T-helper 1 cell (primary cell): ENCODE measurements at places on chromosomes 16 and 17.
A peak's percentile ranks its signal among the peaks of the same experiment; 100 is the strongest.

GRCh38 chr17:52828621-52829020, 670.1 kb upstream of the CA10 start:
- no peak for DNase-seq

DNA sequence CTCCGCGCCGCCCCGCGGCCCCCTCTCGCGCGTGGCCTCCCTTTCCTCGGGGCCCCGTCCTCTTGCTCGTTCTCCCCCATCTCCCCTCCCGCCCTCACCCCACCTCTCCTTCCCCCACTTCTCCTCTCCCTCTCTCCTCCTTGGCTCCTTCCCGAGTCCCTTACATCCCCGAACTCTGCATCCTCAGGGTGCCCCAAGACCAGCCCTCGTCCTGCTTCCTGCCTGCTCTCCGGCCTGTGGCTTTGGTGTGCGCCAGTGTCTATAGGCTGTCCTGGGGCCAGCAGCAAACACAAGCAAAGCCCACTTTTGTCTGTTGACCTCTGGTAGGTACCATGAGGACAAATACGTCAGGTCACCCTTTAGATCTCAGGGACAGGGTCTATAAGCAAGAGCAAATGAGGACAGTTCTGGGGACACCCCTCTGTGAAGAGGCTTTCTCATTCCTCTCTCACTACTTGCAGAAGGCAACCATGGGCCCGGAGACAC, 284 bp upstream of the COPZ2 start:
- DNase-seq, result no peak

DNA sequence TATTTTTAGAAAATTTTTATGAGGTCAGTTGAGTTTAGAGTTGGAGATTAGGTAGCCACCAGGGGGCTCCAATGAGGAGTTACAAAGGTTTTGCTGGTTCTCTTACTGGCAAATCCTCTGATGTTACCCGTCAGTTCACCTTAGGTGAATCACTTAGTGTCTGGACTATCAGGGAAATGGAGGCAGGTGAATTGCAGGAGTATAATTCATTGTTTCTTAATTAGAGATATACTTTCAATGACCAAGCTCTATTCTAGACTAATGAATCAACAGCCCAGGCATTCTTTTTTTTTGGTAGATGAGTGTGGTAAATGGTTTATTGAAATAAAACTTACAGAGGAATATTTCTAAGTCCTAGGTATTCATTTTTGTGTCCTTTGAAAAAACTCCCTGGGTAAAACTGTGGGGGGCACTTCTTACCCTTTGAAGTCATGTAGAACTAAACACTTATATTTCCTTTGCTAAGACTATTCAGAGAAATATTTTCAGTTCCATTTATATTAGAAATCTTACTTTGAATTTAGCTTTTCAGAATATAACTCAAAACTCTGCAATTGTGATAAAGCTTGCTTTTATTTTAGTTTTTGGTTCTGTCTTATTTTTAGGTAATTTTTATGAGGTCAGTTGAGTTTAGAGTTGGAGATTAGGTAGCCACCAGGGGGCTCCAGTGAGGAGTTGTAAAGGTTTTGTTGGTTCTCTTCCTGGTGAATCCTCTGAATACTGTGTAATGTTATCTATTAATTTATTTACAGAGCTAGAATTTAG, 17.7 kb downstream of the PSMD11 start:
- peak; percentile 69 for DNase-seq

- no peak for DNase-seq
Measured at GRCh38 chr16:85188822-85189672, 76.8 kb upstream of the CIBAR2 start.

GRCh38 chr17:39679521-39680192, 8.2 kb downstream of the PGAP3 start:
- DNase-seq, result no peak

- DNase-seq, result no peak
Measured at GRCh38 chr17:50953831-50954601, 87.9 kb upstream of the TOB1 start.

GRCh38 chr17:47837401-47838039, 3.6 kb downstream of the SCRN2 start:
- DNase-seq, result no peak

DNA sequence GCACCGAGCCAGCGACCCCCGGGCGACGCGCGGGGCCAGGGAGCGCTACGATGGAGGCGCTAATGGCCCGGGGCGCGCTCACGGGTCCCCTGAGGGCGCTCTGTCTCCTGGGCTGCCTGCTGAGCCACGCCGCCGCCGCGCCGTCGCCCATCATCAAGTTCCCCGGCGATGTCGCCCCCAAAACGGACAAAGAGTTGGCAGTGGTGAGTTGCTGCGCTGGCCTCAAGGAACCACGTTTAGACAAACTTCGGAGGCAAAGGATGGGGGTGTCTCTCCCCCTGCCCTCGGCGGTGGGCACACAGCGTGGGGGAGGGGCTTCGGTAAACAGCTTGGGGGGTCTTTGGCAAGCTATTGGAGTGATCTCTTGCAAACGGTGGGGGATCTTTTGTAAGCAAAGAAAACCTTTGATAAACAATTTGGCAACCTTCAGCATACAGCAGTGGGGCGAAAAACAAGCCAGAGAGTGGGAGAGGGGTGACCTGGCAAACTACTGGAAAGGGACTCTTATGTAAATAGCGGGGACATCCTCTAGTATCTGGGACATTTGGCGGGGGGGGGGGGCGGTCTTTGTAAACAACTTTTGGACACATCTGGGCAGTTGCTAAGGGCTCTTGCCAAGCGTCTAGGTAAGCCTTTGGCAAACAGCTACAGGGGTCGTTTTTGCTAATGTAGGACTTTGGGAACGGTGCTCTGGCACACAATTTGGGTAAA, 587 bp downstream of the MMP2 start:
- DNase-seq, result no peak

DNA sequence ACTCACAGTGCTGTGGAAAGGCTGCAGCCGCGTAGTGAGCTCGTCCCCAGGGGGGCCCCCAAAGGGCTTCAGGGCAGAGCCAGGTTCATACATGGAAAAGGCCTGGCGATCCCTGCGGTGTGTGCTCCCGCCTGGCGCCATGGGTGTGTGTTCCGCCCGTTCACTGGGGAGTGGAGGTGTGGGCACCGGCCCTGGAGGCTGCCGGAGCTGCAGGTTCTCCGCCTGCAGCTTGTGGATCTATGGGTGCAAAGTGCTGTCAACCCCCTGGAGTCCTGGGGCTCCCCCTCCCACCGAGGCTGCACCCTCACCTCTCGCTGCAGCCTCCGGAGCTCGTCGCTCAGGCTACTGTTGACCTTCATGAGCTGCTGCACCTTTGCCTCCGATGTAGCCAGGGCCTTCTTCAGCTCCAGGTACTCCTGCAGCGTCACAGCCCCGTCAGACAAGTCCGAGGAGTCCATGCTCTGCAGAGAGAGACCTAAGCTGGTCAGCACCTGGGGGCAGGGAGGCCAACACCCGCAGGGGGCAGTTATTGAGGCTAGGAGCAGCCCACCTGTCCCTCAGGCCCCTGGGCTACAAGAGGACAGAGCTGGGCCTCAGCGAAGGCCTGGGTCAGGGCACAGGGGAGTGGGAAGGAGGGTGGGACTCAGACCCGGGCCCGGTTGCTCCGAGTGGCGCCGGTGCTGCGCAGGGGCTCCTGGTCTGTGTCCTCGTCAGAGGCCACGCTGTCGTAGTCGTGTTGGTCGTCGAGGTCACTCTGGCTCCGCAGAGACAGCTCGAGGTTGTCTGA, 7.9 kb downstream of the TP53I13 start:
- DNase-seq, result no peak

GRCh38 chr16:10752843-10753523, 9.3 kb downstream of the NUBP1 start:
- DNase-seq, result no peak

DNA sequence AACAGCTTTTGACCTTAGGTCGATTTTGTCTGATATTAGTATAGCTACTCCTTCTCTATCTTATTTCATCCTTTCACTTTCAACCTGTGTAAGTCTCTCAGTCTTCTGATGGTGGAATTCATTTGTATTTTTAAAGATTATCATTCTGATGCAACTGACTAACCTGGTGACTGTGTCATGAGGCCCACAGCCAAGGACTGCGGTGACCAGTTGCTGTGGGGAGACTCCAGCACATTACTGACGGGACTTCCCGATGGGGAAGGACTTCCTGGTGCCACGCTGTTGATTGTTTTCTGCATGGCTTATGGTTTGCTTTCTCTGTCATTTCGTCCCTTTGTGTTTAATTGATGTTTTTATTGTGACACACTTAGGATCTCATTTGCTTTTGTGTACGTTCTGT, 34.2 kb downstream of the RMI2 start:
- DNase-seq, result no peak

DNA sequence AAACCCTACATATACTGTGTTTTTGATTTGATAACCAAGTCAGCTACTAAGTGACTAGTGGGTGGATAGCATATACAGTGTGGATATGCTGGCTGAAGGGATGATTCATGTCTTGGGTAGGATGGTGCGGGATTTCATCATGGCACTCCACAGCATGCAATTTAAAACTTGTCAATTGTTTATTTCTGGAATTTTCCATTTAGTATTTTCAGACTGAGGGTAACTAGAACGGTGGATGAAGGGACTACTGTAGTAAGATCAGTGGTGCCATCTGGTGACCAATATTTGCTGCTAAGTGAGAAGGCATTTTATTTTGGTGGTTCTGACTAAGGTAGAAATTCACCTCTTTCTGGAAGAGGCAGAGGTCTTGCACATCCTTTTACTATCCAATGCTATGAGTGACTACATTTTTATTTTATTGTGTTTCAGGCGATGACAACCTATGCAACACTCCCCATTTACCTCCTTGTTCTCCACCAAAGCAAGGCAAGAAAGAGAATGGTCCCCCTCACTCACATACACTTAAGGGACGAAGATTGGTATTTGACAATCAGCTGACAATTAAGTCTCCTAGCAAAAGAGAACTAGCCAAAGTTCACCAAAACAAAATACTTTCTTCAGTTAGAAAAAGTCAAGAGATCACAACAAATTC, 3.1 kb downstream of the CDC6 start:
- no peak for DNase-seq

GRCh38 chr16:13109171-13109570, 207.8 kb downstream of the SHISA9 start:
- no peak for DNase-seq

GRCh38 chr17:1908699-1909309, 79.0 kb downstream of the RPA1 start:
- no peak for DNase-seq

DNA sequence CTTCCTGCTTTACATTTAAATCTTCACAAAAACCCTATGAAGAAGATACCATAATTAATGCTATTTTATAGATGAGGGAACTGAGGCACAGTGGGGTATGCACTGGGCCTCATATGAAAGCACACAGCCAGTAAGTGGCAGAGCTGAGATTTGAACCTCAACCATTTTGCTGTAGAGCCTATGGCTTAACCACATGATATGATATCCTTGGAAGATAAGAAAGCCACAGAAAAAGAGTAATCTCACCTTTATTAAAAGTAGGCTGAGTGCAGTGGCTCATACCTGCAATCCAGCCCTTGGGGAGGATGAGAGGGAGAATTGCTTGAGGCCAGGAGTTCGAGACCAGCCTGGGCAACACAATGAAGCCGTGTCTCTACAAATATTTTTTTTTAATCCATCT, 15.0 kb upstream of the TOB1 start:
- DNase-seq, result no peak

DNA sequence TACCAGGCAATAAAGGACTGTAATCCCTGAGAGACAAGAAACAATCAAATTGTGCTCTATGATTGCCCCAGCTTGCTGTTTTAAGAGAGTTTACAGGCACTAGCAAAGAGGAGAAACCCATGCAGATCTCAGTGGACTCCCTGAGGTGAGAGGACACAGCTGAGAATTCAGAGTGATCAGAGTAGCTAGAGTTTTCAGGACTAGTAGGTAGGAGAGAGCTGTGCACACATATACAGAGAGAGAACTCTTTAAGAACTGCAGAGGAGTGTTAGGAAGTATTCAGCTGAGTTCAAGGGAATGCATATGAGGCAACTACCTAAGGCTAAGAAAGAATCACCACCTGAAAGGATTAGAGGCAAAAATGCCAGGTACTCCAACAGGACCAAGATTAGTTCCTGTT, 904.8 kb downstream of the CDH8 start:
- no peak for DNase-seq

GRCh38 chr17:63222655-63223054, 223.5 kb downstream of the CYB561 start:
- no peak for DNase-seq

GRCh38 chr16:88358023-88358420, 24.7 kb upstream of the ZNF469 start:
- no peak for DNase-seq

DNA sequence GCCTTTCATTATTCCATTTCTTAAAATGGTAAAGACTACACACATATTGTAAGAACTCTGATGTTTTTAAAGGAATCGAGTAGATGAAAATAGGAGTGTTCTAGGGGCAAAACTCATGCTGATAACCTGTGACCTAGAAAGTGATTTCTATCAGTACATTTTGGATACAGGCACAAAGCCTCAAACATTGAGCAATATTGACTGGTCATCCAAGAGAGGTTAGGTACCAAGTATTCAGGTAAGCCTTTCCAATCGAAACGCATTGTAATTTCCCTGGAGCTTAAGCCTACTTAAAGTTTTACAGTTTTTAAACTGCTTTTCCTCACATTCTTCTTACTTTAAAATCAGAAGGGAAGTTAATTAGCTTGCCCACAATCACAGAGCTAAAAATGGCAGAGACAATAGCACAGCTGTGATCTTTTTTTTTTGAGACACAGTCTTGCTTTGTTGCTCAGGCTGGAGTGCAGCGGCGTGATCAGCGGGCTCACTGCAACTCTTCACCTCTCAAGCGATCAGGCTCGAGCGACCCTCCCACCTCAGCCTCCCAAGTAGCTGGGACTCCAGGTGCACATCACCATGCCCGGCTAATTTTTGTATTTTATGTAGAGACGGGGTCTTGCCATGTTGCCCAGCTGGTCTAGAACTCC, 3.3 kb downstream of the GOT2 start:
- no peak for DNase-seq

- DNase-seq, result peak; percentile 5
Measured at GRCh38 chr16:20735490-20735889, 6.1 kb downstream of the THUMPD1 start.

- no peak for DNase-seq
Measured at GRCh38 chr16:58031016-58031800, 5.7 kb downstream of the MMP15 start.

GRCh38 chr17:27396941-27397340, 59.3 kb upstream of the KSR1 start:
- no peak for DNase-seq

GRCh38 chr17:57438066-57438731, 181.9 kb downstream of the MSI2 start:
- DNase-seq, result no peak

DNA sequence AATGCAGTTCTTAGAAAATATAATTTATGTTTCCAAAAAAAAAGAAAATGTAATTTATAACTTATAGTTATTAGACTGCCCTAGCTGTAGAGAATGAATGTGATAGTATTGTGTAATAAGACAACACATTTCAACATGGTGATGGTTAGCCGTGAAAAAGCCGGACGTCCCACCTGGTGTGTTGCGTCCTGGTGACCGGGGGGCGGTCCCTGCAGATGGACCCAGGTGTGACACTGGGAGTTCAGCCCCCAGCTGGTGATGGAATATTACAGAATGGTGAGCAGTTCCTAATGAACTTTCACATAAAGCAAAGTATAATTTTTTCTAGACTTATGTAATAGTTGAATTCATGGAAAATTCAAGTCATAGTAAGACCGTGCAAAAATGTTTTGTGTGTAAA, 132.8 kb downstream of the LAT start:
- no peak for DNase-seq
